ENCODE measurements at places on chromosomes 7 and 10. TPM values are rescaled to one million over a fixed set of nuclear protein-coding genes. Genes with fewer than 3 reads are reported as not detected.

SPDYE11 gene
- total RNA-seq, result not detected

KCP gene
- total RNA-seq, result not detected

MRPL32 gene
- total RNA-seq, result 62.0 TPM

NFKB2 gene
- total RNA-seq, result 17.5 TPM

NEUROG3 gene
- total RNA-seq, result not detected

SPDYE8 gene
- not detected for total RNA-seq
